ENCODE measurements at places on chromosomes 13 and 19. TPM values are rescaled to one million over a fixed set of nuclear protein-coding genes. Genes with fewer than 3 reads are reported as not detected.

- no peak for DNase-seq
Observed at GRCh38 chr19:39303373-39304184, 7.4 kb downstream of the IFNL1 start.

- no peak for DNase-seq
Observed at GRCh38 chr19:8320564-8321066, 560 bp downstream of the NDUFA7 start.

SHANK1 gene
- not detected for total RNA-seq

GRCh38 chr19:4516939-4517300 lies 1.4 kb downstream of the PLIN4 start:
- no peak for DNase-seq

PTGIR gene
- total RNA-seq: 217 TPM

- DNase-seq: no peak
Observed at GRCh38 chr13:97386801-97387484, 47.0 kb upstream of the RAP2A start.

KLK5 gene
- not detected for total RNA-seq

ZNF738 gene
- total RNA-seq: 11.7 TPM

GRCh38 chr19:30563691-30564090 lies 191.5 kb downstream of the ZNF536 start:
- no peak for DNase-seq

GRCh38 chr13:27028683-27029480 lies 142.7 kb downstream of the USP12 start:
- no peak for DNase-seq

GRCh38 chr19:54023191-54023590 lies 31.8 kb downstream of the CACNG6 start:
- DNase-seq: no peak

RXFP2 gene
- not detected for total RNA-seq

GRCh38 chr19:41325640-41325946 lies 15.6 kb downstream of the CCDC97 start:
- DNase-seq: no peak

DNA sequence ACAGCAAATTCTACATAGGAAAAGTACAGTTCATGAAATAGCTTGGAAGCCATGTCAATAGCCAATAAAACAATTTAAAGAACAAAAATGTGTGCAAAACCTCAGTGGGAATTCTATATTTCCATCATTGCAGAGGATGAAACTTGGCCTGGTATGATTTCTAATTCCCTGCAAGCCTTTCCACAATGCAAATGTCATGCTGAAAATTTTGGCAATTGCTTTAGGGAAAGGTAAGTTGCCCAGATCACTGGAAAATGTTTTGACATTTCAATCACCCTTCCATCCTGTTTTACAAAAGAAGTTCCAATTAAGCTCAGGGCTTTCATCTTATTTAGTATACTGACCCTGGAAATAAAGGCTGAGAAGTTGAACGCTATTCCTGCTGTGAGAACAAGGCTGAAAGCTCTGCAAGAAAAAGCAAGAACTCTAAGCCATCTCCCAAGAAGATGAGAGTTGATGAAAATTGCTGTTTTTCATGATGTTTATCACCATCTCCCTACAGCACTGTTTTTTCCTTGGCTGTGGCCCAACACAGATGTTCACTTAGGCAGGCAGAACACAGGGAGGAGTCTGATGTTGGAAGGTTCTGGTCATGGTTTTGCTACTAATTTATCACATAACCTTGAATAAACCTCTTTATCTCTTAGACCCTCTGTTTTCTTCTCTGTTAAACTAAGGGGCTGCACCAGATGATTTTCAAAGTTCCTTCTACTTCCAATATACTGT lies 263.7 kb downstream of the KCTD12 start:
- no peak for DNase-seq

KLK4 gene
- not detected for total RNA-seq

DNA sequence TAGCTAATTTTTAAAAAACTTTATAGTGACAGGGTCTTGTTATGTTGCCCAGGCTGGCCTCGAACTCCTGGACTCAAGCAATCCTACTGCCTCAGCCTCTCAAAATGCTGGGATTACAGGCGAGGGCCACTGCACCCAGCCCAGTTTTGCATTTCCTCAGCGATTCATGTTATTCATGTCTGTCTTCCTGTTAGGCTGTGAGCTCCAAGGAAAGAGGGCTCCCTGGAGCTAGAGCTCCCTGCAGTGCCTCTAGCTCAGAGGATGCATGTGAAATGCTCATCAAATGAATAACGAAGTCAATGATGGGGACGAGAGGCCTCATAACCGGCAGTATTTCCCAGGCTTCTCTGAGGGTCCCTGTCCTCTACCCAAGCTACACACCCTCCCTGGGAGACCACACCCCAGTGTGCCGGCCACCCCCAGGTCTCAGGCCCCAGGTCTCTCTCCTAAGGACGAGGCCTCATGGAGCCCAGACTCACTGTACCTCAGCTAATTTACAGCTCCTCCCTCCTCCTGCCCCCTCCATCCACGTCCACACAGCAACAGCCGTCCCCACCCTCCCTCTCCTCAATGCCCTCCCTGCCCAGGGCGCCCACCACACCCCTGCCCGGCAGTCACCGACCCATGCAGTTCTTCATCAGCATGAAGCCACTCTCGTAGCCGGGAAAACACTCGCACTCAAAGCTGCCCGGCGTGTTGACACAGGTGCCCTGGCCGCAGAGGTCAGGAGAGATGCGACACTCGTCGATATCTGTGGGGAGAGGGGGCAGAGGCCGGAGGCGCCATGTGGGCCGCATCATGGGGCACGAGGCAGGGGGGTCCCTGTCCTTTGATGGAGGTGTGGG lies 28.5 kb downstream of the FBN3 start:
- DNase-seq: no peak

DNA sequence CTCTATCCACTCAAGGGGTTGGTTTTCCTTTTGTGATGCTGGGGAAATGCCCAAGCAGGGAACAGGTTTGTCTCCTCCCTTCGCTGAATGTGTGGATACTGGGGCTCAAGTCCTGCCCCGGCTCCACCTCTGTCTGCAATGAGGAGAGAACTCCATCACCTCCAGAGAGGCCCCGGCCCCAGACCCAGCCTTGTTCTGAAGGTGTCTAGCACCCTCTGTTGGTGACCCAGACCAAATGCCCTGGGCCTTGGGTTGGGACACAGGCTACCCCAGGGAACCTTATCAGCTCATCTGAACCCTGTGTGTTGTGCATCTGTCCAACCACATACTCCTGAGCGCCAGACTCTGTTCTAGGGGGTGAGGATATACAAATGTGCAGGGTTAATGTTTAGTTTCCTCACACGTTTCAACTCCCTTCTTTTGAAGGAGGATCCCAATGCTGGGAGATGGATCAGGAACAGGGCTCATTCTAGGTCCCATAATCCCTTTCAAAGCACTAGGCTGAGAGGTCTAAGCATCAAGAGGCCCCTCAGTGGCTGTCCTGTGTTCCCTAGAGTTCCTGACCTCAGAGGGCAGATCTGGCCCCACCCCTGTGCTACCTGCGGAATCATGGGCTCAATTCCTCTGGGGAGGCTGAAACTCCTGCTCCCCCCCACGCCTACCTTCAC lies 112.5 kb upstream of the SLC7A1 start:
- DNase-seq: peak; percentile 31

GRCh38 chr19:10876459-10877240 lies 5.3 kb downstream of the CARM1 start:
- DNase-seq: no peak

DNA sequence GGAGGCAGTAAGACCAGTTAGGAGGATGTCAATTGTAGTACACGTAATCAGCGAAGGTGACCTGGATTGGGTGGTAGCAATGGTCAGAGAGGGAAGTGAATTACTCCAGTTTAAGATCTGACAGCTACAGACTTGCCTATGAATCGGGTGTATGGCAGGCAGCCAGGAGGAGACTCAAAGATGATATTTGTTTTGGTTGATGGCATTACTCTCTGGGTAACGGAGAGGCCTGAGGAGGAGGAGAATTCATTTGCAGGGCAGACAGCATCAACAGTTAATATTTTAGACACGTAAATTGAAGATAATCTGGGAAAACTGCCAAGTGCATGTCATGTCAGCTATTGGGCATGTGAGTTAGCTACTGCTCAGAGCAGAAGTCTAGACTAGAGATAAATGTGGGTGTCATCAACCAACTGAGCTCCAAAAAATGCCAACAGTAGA lies 109.2 kb downstream of the SGCG start:
- no peak for DNase-seq

GRCh38 chr13:110285991-110286832 lies 20.7 kb downstream of the COL4A1 start:
- no peak for DNase-seq

- DNase-seq: no peak
Observed at GRCh38 chr19:17020823-17021222, 5.8 kb downstream of the CPAMD8 start.

IRGC gene
- not detected for total RNA-seq

DNA sequence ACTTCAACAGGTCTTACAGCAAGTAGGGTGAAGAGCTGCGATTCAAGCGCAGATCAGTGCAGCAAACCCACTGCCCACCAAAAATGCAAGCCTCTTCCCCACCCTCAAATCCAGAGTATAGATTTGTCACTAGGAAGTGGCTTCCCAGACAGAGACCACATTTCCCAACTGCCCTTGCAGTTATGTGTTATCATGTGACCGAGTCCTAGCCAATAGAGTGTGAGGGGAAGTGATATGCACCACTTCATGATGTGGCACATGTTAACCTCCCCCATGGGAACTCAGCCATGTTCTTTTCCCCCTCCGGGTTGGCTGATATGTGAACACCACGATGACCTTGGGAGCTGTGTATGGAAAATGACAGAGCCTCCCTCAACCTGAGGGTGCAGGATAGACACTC lies 50.8 kb downstream of the MBD3L2B start:
- no peak for DNase-seq

CACNG6 gene
- total RNA-seq: not detected

DNA sequence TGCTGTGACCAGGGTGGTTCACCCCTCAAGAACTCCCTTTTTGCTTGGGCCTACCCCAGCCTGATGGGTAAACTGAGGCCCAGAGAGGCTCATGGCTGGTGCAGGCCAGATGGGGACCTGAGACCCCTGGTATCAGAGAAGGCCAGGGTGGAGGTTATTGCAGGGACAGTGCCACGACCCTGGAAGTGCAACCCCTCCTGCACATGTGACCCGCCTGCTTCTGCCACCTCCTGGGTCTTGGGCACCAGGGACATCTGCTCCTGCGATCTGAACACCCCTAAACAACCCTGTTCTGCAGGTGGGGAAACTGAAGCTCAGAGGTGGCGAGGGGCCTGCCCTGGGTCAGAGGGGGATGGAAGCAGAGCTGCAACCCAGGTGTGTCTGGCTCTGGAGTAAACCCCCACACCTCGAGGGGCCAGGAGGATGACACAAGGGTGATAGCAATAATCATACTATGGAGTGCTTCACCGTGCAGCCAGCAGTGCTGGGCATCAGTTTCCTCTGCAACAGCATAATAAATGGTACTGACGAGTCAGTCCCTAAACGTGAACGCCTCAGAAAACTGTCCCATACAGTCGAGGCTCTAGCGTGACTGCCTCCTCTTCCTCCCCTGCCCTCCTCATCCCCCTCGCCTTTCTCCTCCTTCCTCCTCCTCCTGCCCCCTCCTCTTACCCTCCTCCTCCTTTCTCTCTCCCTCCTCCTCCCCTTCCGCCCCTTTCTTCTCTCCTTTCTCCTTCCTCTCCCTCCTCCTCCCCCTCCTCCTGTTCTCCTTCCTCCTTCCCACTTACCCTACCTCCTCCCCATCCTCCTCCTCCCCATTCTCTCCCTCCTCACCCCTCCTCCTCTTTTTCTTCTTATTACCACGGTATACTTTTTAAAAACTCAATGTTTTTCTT lies 4.3 kb downstream of the YJEFN3 start:
- no peak for DNase-seq

DNA sequence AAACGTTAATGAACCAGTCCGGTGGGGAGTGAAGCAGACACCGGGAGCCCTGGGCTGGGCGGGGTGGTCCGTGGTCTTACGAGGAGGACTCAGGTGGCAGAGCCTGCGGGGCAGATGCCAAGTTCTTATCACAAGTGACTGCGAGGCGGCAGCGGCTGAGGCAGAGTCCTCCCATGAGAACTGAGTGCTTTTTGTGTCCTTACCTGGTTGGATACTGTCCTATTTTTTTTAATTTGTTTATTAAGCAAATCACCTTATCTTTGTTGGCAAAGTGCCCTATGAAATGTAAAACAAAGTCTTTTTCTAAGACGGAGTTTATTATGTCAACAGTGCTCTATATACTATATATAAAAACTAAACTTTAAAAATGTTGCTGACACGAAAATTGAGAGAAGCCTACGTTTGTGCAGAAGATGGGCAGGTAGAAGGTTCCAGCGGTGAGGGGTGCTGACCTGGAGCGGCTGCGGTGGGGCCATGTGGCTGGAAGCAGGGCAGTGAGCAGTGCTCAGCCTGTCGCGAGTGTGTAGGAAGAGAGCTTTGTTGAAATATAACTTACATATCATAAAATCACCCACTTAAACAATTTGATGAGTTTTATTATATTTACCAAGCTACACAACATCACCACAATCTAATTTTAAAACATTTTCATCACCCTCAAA lies 82.2 kb downstream of the ATP11A start:
- no peak for DNase-seq

GRCh38 chr13:113114511-113115362 lies 7.9 kb upstream of the F10 start:
- no peak for DNase-seq

- no peak for DNase-seq
Observed at GRCh38 chr13:48729856-48730255, 76.1 kb downstream of the CYSLTR2 start.

DNA sequence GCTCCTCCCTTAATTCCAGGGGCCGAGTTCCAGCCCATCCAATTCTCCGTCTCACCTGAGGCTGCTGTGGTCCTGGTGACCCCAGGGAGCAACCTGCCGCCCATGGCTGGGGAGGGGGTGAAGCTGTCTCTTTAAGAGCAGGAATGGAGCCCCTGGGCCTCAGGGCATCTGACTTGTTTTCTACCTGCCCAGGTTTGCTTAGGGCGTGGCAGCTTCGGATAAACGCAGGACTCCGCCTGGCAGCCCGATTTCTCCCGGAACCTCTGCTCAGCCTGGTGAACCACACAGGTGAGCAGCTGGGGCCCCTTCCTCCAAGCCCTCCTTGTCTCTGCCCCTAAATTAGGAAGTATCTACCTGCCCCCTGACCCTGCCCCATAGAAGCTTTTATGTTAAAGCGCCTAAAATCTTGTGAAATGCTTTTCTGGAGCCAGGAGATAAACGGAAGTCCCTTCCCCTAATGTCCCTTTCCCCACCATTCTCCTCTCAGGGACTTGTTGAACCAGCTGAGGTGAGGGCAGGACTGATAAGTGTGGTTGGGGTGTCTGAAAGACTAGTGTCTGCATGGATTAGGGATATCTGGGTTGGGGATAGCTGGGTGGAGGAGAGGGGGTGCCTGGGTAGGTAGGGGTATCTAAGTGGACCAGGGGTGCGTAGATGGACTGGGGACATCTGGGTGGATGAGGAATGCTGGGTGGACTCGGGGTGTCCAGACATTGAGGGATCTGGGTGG lies 614 bp downstream of the FXYD3 start:
- no peak for DNase-seq

DNA sequence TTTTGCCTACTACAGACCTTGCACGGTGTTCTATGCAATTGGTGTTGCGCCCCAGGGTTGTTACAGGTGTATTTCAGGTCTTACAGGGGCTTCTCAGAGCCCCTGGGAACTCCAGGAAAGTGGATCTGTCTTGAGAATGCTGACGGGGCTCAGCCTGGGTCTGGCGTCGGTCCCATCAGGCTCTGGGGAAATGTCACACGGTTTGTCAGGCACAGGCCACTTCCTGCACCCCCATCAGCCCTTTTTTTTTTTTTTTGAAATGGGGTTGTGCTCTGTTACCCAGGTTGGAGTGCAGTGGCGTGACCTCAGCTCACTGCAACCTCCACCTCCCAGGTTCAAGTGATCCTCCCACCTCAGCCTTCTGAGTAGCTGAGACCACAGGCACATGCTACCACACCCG lies 13.2 kb downstream of the CLEC4G start:
- no peak for DNase-seq

Measured in activated T-helper 1 cell treated with anti-CD3 and anti-CD28 coated beads, Interleukin-12 subunit alpha, Interleukin-12 subunit beta, Interleukin-2, Interleukin-4 antibody, amounts not matched to agents 30 ng/mL and 10 ng/mL and 1 ng/mL, durations not matched to agents 14 hours and 24 hours and 36 hours (primary cell).